Smooth muscle cell of the umbilical artery (primary cell): ENCODE measurements at places on chromosomes 16 and 17. TPM values are rescaled to one million over a fixed set of nuclear protein-coding genes. Genes with fewer than 3 reads are reported as not detected.

The PRSS21 gene
- total RNA-seq, result not detected in 2 replicates

The C17orf107 gene
- 6.8 and 7.8 TPM in 2 replicates for total RNA-seq

The GUCY2D gene
- under 0.01 TPM in 1 of 2 replicates, not detected in the other for total RNA-seq

The MPP2 gene
- total RNA-seq, result 7.9 and 8.3 TPM in 2 replicates

The SP6 gene
- total RNA-seq, result 0.09 and 0.30 TPM in 2 replicates

The CFAP52 gene
- total RNA-seq, result not detected in 2 replicates

The MPV17L gene
- total RNA-seq, result 0.23 and 0.89 TPM in 2 replicates

The MILR1 gene
- total RNA-seq, result 4.0 and 6.2 TPM in 2 replicates

The PDIA2 gene
- total RNA-seq, result 0.51 and 2.4 TPM in 2 replicates

The CACNG1 gene
- not detected in 2 replicates for total RNA-seq

The SHCBP1 gene
- total RNA-seq, result 1.8 and 19.7 TPM in 2 replicates

The TP53TG3D gene
- under 0.01 TPM in 1 of 2 replicates, not detected in the other for total RNA-seq

The ZNF205 gene
- 12.2 and 14.9 TPM in 2 replicates for total RNA-seq

The GNG13 gene
- not detected in 2 replicates for total RNA-seq

The PPP1R1B gene
- total RNA-seq, result not detected in 2 replicates

The PLK1 gene
- total RNA-seq, result 3.3 and 13.5 TPM in 2 replicates

The GRAPL gene
- not detected in 2 replicates for total RNA-seq

The CDR2L gene
- total RNA-seq, result 19.9 and 47.2 TPM in 2 replicates

The KRT25 gene
- total RNA-seq, result not detected in 2 replicates

The DYNC1LI2 gene
- 164 and 205 TPM in 2 replicates for total RNA-seq

The TMEM238L gene
- total RNA-seq, result not detected in 2 replicates

The TPSAB1 gene
- total RNA-seq, result not detected in 2 replicates

The KCNJ12 gene
- total RNA-seq, result 0.89 and 1.5 TPM in 2 replicates
